Regular cardiac myocyte (primary cell): ENCODE measurements at places on chromosomes 12 and 14. TPM values are rescaled to one million over a fixed set of nuclear protein-coding genes. Genes with fewer than 3 reads are reported as not detected.

The HSPB8 gene
- total RNA-seq, result 34.1 and 35.1 TPM in 2 replicates

The SSPN gene
- total RNA-seq, result 6.7 and 12.1 TPM in 2 replicates

The CDH24 gene
- 6.2 and 10.2 TPM in 2 replicates for total RNA-seq

The ABCD2 gene
- under 0.01 TPM in 2 replicates for total RNA-seq

The LIMA1 gene
- 113 and 140 TPM in 2 replicates for total RNA-seq

The SLC8A3 gene
- under 0.01 and 0.56 TPM in 2 replicates for total RNA-seq

The SIRT4 gene
- 0.96 and 2.8 TPM in 2 replicates for total RNA-seq

The NGB gene
- not detected in 2 replicates for total RNA-seq

The OLR1 gene
- 1.2 and 1.4 TPM in 2 replicates for total RNA-seq

The POTEM gene
- total RNA-seq, result not detected in 2 replicates

The ART4 gene
- 1.3 and 7.9 TPM in 2 replicates for total RNA-seq

The HOXC12 gene
- total RNA-seq, result not detected in 2 replicates

The CCDC184 gene
- total RNA-seq, result 0.85 and 0.96 TPM in 2 replicates

The ZNF140 gene
- total RNA-seq, result 17.4 and 17.8 TPM in 2 replicates

The FSCB gene
- under 0.01 and 0.19 TPM in 2 replicates for total RNA-seq

The TROAP gene
- total RNA-seq, result 1.1 and 9.4 TPM in 2 replicates

The COX8C gene
- total RNA-seq, result not detected in 2 replicates

The CYP46A1 gene
- total RNA-seq, result 0.38 and 0.56 TPM in 2 replicates

The MIP gene
- total RNA-seq, result 0.19 TPM in 1 of 2 replicates, not detected in the other

The CLEC6A gene
- total RNA-seq, result not detected in 2 replicates

The CMKLR1 gene
- under 0.01 TPM in 1 of 2 replicates, not detected in the other for total RNA-seq

The PPP4R3A gene
- 50.5 and 73.0 TPM in 2 replicates for total RNA-seq

The TDRD9 gene
- 0.58 and 2.5 TPM in 2 replicates for total RNA-seq

The PTCSC3 gene
- total RNA-seq, result not detected in 2 replicates

The CCDC197 gene
- not detected in 2 replicates for total RNA-seq

The TEDC1 gene
- total RNA-seq, result 3.9 and 15.1 TPM in 2 replicates

The TAS2R19 gene
- total RNA-seq, result 2.1 and 7.3 TPM in 2 replicates

The LTB4R gene
- 1.5 and 1.7 TPM in 2 replicates for total RNA-seq

The ADCY4 gene
- 5.6 and 15.5 TPM in 2 replicates for total RNA-seq

The LYZ gene
- total RNA-seq, result under 0.01 and 0.28 TPM in 2 replicates

The GPR65 gene
- 0.19 and 0.28 TPM in 2 replicates for total RNA-seq

The PMCH gene
- 0.19 TPM in 1 of 2 replicates, not detected in the other for total RNA-seq
